ENCODE measurements at places on chromosomes 12 and 14.

DNA sequence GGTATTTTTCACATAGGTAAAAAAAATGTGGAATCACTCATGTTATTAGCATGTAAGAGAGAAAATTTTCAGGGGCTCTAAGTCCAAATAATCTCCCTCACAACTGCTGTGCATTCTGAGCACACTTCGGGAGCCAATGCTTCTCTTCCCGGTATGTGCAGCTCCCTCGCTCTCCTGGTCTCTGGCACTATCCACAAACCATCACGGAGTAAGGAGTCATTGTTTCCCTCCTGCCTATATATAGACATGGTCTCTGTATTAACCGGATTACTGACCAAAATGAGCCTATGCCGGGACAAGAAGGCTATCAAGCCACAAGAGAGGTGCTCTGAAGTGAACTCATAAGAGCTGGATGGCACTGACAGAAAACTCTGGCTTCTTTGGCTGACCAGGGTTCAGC is 13.4 kb downstream of the HECTD4 start:
- H3K4me3 ChIP-seq = no peak overlapping the region
- no peaks in the 10 kb centered on the region for H3K27me3 ChIP-seq
- DNase-seq = no peak
- H3K36me3 ChIP-seq = no peaks in the 10 kb centered on the region
- no peak overlapping the region for H3K27ac ChIP-seq
- H3K4me1 ChIP-seq = peaks cover 7% of the 10 kb centered on the region

DNA sequence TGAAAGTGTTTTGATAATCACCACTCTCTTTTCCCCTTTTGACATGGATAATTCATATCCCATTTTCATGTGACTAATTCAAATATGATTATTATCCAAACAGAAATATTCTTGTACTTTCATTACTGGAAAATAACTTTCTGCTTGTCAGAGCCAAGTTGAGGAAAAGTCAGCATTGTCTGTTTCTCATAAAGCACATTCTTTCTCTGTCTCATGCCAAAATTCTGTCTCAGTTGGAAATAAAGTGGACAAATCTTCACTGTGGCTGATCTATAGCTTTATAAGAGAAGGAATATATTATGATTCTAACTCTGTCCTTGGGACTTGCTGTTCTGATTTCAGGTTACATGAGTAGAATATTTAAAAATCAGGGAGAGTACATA is 22.7 kb upstream of the PRICKLE1 start:
- no peak overlapping the region for H3K4me3 ChIP-seq
- no peaks in the 10 kb centered on the region for H3K4me1 ChIP-seq
- no peak for DNase-seq
- H3K27me3 ChIP-seq = no peaks in the 10 kb centered on the region

DNA sequence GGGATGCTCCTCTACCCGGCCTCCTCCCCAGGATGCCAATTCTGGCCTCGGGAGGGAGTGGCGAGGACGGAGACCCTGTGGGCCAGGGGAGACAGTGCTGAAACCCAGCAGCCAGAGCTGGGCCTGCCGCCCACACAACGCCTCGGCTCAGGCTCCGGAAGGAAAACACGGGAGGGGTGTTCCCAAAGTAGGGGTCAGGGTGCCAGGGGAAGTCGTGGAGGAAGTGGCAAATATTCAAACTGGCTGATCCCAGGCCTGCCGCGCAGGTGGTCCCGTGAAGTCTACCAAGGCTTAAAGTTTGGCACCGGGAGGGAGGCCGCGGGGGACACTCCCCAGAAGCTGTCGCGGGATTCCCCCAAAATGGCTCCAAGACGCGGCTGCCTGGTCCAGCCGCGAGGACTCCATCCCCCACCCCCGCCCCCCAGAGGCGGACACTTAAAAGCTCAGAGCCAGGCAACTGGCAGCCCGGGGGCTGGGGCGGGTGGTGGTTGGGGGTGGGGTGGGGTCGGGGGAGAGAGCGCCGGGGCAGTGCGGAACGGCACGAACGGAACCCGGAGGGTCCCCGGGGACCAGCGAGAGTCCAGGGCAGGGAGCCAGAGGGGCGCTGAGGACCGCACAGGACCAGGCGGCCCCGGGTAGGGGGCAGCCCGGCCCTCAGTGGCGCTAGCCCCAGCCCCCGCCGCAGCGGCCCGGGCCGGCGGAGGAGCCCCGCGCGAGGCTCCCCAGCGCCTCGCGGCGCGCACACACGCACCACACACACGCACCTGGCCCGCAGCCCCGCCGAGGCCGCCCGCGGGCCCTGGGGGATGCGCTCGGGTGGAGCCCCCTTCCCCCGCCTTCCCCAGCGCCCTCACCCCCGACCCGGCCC is 20.0 kb downstream of the BEGAIN start:
- no peaks in the 10 kb centered on the region for H3K4me1 ChIP-seq
- peak overlapping the region; percentile 40 for H3K4me3 ChIP-seq
- no peaks in the 10 kb centered on the region for H3K36me3 ChIP-seq
- no peak for DNase-seq

DNA sequence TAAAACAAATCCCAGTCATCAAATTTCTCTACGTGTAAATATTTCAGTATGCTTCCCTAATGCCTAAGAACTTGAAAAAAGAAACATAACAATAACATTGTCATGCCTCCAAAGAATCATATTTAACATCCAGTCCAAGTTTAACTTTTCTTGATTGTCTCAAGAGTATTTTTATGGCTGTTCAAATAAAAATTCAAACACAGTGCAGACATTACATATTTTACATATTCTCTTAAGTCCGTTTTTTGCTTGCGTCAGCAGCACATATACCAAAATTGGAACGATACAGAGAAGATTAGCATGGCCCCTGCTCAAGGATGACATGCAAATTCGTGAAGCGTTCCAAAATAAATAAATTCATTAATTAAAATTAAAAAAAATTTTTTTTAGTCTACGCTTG is 23.3 kb upstream of the EEA1 start:
- H3K36me3 ChIP-seq = no peaks in the 10 kb centered on the region
- H3K27ac ChIP-seq = no peak overlapping the region
- peaks cover 4% of the 10 kb centered on the region for H3K27me3 ChIP-seq
- H3K4me3 ChIP-seq = no peak overlapping the region

DNA sequence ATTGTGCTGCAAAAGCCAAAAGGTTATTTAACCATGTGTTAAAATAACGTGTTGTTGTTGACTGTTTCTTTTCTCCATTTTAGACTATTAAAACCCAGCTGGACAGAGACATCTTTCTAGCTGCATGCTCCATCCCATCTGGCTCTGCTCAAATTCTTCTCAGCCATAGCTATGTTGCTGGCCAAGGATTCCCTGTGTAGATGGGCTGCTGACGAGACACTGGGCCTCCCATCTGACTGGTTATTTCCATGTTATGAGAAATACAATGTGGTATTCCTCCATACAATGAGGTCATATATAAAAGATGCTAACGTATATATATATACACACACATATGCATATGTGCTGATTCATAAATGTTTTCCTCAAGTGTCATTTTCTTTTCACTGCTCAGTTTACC is 30.1 kb downstream of the MED13L start:
- no peaks in the 10 kb centered on the region for H3K27me3 ChIP-seq
- peaks cover 38% of the 10 kb centered on the region for H3K4me1 ChIP-seq
- H3K4me3 ChIP-seq = no peak overlapping the region
- no peak overlapping the region for H3K27ac ChIP-seq
- H3K36me3 ChIP-seq = peaks cover 17% of the 10 kb centered on the region
- DNase-seq = no peak

GRCh38 chr14:69152902-69153151 is at the start of gene DCAF5:
TSS of gene DCAF5 (minus strand) at chr14:69153119. CDS start at chr14:69152978, 141 bp downstream.
- peaks cover 35% of the 10 kb centered on the region for H3K27me3 ChIP-seq
- peaks cover 15% of the 10 kb centered on the region for H3K36me3 ChIP-seq
- H3K4me1 ChIP-seq = peaks cover 27% of the 10 kb centered on the region
- peak within 1 kb of the TSS; percentile 93 for H3K27ac ChIP-seq

DNA sequence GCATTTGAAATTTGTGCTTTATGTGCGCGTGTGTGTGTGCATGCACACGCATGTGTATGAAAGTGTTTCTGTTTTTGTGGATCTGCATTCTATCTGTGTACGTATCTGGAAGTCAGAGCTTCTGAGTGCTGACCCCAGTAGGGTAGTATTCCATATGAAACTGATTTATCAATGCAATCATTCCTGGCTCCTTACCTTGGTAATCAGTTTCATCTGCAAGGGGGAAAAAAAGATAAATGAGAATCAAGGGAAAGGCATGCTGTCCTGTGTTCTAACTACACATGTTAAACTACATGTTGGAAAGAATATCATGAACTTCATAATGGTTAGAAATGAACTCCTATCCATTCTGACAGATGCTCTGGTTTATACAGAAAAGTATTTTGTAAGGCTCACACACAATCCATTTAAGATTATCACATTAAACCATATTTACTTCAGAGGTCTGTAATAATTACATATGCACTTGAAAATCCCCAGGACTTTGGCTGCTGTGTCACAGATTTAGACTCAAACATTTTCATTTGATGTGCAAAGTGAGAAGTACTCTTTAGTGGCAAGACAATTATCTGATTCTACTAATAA is 276.1 kb upstream of the LMO3 start:
- H3K36me3 ChIP-seq = no peaks in the 10 kb centered on the region
- no peaks in the 10 kb centered on the region for H3K27me3 ChIP-seq
- no peak for DNase-seq
- no peak overlapping the region for H3K4me3 ChIP-seq

DNA sequence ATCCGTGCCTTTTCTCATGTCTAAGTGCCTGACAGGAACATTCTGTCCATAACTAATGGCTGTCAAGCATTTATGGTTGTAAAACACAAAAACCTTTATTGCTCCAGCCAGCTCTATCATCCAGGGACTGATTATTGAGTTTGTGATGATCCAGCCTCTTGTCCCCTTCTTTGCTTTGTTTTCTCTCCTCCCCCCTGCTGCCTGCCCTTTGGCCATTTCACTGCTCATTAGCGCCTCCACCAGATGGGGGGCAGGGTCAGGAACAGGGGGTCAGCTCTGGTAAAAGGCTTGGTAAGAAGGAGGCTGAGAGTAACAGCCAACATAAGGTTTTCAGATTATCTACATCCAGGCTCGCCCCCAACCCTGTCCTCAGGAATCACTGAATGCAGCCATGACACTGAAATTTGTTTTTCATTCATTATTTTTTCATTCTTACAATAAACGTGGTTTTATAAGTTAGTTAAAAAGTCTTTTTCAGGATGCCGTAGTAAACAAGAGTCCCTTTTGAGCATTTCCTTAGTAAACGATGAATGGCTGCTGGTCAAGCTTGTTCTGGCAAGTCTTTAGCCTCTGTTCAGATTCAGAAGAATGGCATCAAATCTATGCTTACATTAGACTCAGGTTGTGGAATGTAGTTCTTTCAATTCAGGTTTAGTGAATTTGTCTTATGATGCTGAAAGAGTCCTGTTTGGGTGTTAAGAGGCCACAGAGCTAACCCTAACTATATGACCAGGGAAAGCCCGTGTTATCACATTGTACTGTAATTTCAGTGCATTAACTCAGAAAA is 21.7 kb downstream of the HMGA2 start:
- no peak overlapping the region for H3K4me3 ChIP-seq
- H3K4me1 ChIP-seq = no peaks in the 10 kb centered on the region

GRCh38 chr12:38998887-38999482 is 93.6 kb upstream of the CPNE8 start:
- no peaks in the 10 kb centered on the region for H3K36me3 ChIP-seq
- H3K4me3 ChIP-seq = no peak overlapping the region
- no peaks in the 10 kb centered on the region for H3K27me3 ChIP-seq
- no peak overlapping the region for H3K27ac ChIP-seq

GRCh38 chr14:101083564-101084435 is 180.3 kb upstream of the RTL1 start:
- no peak for DNase-seq
- peaks cover 22% of the 10 kb centered on the region for H3K27me3 ChIP-seq
- H3K27ac ChIP-seq = no peak overlapping the region
- H3K36me3 ChIP-seq = no peaks in the 10 kb centered on the region

GRCh38 chr14:46653031-46653755 is 1.6 kb upstream of the RPL10L start:
- no peaks in the 10 kb centered on the region for H3K27me3 ChIP-seq
- H3K4me1 ChIP-seq = no peaks in the 10 kb centered on the region
- no peaks in the 10 kb centered on the region for H3K36me3 ChIP-seq

- no peak overlapping the region for H3K4me3 ChIP-seq
- no peak for DNase-seq
- no peaks in the 10 kb centered on the region for H3K36me3 ChIP-seq
- H3K4me1 ChIP-seq = peaks cover 18% of the 10 kb centered on the region
Observed at GRCh38 chr14:100621806-100622205, 34.6 kb upstream of the BEGAIN start.

- peaks cover 41% of the 10 kb centered on the region for H3K4me1 ChIP-seq
- H3K36me3 ChIP-seq = peaks cover 15% of the 10 kb centered on the region
- no peak for DNase-seq
- no peaks in the 10 kb centered on the region for H3K27me3 ChIP-seq
- peak overlapping the region; percentile 32 for H3K27ac ChIP-seq
Observed at GRCh38 chr12:123102781-123103503, 47.9 kb downstream of the PITPNM2 start.

GRCh38 chr12:4974217-4974616 is 64.5 kb downstream of the KCNA1 start:
- no peak for DNase-seq
- H3K27me3 ChIP-seq = no peaks in the 10 kb centered on the region
- no peak overlapping the region for H3K27ac ChIP-seq
- H3K36me3 ChIP-seq = no peaks in the 10 kb centered on the region

GRCh38 chr14:58119381-58119780 is 32.6 kb downstream of the ARMH4 start:
- H3K36me3 ChIP-seq = no peaks in the 10 kb centered on the region
- H3K4me3 ChIP-seq = no peak overlapping the region
- DNase-seq = no peak
- H3K27me3 ChIP-seq = peaks cover 17% of the 10 kb centered on the region
- H3K27ac ChIP-seq = no peak overlapping the region

GRCh38 chr14:89635615-89636014 is 218.6 kb upstream of the FOXN3 start:
- no peak for DNase-seq
- H3K4me1 ChIP-seq = peaks cover 42% of the 10 kb centered on the region
- no peaks in the 10 kb centered on the region for H3K27me3 ChIP-seq

- no peaks in the 10 kb centered on the region for H3K27me3 ChIP-seq
- no peak overlapping the region for H3K27ac ChIP-seq
- peaks cover 54% of the 10 kb centered on the region for H3K36me3 ChIP-seq
- H3K4me3 ChIP-seq = no peak overlapping the region
- H3K4me1 ChIP-seq = peaks cover 5% of the 10 kb centered on the region
- no peak for DNase-seq
Observed at GRCh38 chr14:76168531-76168930, 16.8 kb downstream of the GPATCH2L start.

- peaks cover 7% of the 10 kb centered on the region for H3K36me3 ChIP-seq
- H3K4me3 ChIP-seq = no peak overlapping the region
- H3K27me3 ChIP-seq = no peaks in the 10 kb centered on the region
- DNase-seq = peak; percentile 32
- peaks cover 43% of the 10 kb centered on the region for H3K4me1 ChIP-seq
Observed at GRCh38 chr12:54282949-54283593, 2.5 kb downstream of the HNRNPA1 start.

- H3K27me3 ChIP-seq = peaks cover 15% of the 10 kb centered on the region
- no peak overlapping the region for H3K27ac ChIP-seq
- no peaks in the 10 kb centered on the region for H3K4me1 ChIP-seq
- no peaks in the 10 kb centered on the region for H3K36me3 ChIP-seq
- no peak for DNase-seq
- no peak overlapping the region for H3K4me3 ChIP-seq
Observed at GRCh38 chr12:26172946-26173552, 22.3 kb upstream of the SSPN start.

- no peak for DNase-seq
- H3K4me3 ChIP-seq = no peak overlapping the region
- no peaks in the 10 kb centered on the region for H3K36me3 ChIP-seq
Observed at GRCh38 chr14:48937541-48938195, 648.5 kb downstream of the RPS29 start.
